ENCODE measurements at places on chromosomes 1 and 21. TPM values are rescaled to one million over a fixed set of nuclear protein-coding genes. Genes with fewer than 3 reads are reported as not detected.

Gene S100A6
- 779 TPM for polyA plus RNA-seq

GRCh38 chr1:115091572-115091971 lies 2.3 kb upstream of the TSPAN2 start:
- no peak for DNase-seq

DNA sequence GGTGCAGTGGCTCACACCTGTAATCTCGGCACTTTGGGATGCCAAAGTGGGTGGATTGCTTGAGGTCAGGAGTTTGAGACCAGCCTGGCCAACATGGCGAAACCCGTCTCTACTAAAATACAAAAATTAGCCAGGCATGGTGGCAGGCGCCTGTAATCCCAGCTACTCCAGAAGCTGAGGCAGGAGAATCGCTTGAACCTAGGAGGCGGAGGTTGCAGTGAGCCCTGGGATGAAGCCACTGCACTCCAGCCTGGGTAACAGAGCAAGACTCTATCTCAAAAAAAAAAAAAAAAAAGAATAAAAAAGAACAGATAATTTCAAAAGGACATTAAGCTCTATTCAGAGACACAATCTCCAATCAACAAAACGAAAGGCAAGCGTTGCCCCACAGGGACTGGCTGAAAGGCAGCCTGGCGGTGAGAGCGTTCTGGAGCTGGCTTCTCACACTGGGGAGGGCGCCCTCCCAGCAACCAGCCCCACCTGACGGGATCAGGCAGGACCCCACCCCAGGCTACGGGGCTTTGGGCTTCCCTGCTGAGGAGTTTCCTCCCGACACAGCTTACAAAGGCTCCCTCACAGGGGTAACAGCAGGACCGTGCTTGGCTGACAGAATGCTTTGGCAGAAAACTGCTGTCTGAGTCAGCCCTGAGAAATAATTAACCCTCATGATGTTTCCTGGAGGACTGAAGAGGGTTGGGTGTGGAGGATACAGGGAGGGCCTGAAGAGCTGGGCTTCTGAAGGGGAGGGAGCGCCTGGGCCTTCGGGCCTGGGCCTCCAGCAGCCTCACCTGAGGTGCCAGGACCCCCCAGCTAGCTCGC lies 31.1 kb upstream of the SRP9 start:
- DNase-seq = no peak

- DNase-seq = no peak
Observed at GRCh38 chr1:115732316-115732715, 36.2 kb downstream of the CASQ2 start.
